CD4-positive, alpha-beta T cell treated with Interleukin-10 for 1 hour (primary cell): ENCODE measurements at places on chromosomes 2 and 18.

DNA sequence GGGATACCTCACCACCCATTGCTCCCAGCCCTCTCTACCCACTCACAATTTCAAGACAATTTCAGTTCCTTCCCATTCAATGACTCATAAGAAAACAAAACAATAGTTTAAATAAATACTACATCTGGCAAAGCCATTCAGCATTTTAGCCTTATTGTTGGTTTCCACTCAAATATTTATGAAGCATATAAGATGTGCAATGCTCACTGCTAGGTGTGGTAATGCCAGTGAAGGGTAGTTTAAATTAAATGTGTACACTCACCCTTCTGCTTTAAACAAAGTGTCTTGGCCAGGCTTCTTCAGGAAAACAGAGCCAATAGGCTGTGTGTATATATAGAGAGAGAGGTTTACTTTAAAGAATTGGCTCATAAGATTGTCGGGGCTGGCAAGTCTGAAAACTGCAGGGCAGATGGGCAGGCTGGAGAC, 37.0 kb downstream of the INO80C start:
- no peak for DNase-seq

DNA sequence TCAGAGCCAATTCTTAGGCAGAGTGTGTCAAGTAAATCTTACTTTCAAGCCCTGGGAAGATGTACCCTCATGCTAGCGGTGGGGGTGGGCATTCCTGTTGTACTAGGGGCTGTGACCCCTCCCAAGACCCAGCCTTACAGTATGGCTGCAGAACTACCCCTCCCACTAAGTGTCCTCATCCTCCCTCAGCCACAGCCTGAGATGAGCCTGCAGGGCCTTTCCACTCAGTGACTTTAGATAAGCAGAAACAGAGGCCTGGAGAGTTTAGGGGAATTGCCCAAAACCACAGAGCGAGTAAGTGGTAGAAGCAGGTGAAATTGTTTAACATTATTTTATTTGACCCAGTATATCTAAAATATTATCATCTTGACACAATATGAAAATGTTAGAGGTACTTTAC, 36.6 kb downstream of the TTC32 start:
- no peak for DNase-seq

- DNase-seq, result no peak
Measured at GRCh38 chr2:42781181-42781580, 11.2 kb downstream of the HAAO start.

DNA sequence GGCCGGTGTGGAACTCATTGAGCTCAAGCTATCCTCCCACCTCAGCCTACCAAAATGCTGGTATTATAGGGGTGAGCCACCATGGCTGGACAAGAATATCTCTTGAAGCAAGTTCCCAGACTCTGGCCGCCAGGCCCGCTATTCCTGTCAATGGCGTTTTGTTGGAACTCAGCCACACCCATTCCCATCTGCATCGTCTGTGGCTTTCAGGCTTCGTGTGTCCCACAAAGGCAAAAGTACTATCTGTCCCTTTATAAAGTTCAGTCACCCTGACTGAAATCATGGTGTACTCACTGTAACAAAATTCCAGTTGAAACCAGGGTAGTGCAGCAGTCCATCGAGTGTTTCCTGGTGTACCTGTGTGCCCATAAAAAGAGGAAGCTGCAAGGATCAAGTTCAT, 96.7 kb downstream of the SH3BP4 start:
- no peak for DNase-seq

- DNase-seq, result no peak
Measured at GRCh38 chr2:65794994-65795393, 362.6 kb upstream of the SPRED2 start.

- no peak for DNase-seq
Measured at GRCh38 chr2:46334389-46335271, 37.4 kb downstream of the EPAS1 start.

DNA sequence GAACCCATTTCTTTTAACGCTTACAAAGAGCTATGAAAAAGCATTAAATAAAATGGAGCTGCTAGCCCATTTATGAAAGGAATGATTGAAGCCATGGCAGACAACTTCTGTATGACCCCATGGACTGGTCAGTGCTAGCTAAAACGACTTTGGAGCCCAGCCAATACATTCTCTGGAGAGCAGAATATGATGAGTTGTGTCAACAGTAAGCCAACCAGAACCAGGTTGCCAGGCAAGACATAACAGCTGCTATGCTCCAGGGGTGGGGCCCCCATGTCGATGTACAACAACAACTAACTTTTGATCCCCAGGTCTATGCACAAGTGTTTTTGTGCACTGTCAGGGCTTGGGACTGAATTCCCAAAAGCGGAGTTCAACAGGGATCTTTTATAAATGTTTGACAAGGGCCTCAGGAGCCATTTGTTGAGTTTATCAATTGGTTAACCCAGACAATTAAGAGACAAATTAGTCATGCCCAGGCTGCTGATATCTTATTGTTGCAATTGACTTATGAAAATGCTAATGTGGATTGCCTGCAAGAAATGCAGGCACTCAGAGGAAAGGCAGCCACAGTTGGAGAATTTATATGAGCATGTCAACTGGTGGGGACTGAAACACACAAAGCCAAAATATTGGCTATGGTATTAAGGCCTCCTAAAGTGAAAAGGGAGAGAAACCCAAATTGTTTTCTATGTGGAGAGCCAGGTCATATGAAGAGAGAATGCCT, 64.6 kb upstream of the MYO3B start:
- DNase-seq, result no peak

DNA sequence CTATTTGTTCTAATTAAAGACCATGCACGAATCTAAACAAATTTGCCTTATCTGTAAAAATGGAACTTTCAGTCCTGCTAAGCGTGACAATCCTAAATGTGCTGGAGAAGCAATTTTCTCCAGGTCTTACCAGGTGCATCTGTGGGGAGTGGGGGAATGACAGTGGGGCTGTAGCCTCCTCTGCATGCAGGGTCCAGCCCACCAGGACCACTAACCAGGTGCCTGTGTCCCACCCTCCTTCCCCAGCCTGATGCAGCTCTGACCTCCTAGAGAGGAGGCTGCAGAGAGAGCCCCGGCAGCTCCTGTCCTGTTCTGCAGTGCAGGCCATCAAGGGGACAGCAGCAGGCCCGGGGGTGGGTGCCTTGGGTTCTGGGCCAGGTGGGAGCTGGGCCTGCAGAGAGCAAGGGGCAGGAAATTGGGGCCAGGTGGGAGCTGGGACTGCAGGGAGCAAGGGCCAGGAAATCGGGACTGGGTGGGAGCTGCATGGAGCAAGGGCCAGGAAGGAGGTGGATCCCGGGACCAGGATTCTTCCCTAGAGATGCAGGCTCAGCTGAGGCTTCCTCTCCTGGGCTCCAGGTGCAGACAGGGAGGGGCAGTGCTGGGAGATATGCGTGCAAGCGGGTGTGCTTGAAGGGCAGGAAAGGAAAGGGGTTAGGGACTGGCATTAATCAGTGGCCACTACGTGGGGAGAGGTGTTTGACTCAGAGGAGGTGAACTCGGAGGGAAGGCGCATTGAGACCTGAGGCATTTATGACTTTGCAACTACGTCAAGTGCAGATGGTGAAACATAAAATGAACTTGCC, 185.3 kb downstream of the ANKRD30B start:
- no peak for DNase-seq

- no peak for DNase-seq
Measured at GRCh38 chr2:38113981-38114708, 38.2 kb upstream of the CYP1B1 start.

- no peak for DNase-seq
Measured at GRCh38 chr2:15337996-15338666, 223.0 kb downstream of the NBAS start.

- no peak for DNase-seq
Measured at GRCh38 chr2:24297663-24298062, 62.7 kb downstream of the ITSN2 start.

GRCh38 chr2:128306081-128306930, 12.4 kb downstream of the HS6ST1 start:
- no peak for DNase-seq

DNA sequence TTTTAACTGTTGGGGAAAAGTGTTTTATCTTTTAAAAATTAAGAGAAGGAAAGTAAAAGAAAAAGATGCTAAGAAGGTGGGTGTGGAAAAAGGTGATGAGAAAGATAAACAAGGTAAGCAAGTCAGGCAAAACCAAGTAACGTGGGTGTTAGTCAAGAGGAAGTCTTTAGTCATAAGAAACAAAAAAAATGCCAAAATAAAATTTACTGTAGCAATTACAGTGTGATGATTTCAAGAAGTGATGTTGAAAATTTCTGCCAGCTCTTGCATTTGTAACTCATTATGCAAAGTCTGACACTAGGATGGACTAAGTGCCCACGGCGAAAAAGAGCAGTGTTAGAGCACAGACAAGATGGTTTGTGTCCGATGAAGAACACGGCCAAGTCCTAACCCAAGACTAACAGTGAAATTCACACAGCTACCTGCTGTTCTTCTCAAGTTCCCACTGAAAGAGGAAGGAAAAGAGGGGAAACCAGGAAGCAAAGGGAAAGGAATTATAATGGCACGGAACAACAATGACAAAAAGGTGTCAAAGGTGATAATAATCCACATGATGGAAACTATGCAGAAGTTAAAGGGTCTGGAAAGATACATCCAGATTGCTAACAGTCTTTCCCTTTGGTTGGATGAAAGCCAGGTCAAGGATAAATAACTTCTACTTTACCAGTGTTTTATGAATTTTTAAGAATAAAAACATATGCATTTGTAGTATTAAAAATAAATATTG, 34.1 kb downstream of the NOL10 start:
- DNase-seq, result no peak

- DNase-seq, result no peak
Measured at GRCh38 chr18:46268671-46269070, 164.5 kb downstream of the HAUS1 start.

DNA sequence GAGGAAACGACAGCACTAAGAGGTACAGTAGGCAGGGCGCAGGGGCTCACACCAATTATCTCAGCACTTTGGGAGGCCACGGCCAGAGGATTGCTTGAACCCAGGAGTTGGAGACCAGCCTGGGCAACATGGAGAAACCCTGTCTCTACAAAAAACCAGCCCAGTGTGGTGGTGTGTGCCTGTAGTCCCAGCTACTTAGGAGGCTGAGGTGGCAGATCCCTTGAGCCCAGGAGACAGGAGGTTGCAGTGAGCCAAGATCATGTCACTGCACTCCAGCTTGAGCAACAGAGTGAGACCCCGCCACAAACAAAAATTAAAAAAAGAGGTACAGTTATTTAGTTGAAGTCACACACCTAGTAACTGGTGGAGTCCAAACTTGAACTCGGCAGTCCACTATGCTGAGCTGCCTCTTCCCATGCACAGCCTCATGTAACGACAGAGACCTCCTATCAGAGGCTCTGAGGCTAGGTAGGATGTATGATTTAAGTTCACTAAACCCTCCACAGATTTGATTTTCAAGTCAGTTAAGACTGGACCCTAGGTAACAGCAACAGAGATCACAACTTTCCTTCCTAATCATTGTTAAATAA, 8.7 kb downstream of the STK17B start:
- no peak for DNase-seq

- no peak for DNase-seq
Measured at GRCh38 chr2:219633276-219634065, 6.0 kb downstream of the SLC4A3 start.

- DNase-seq, result no peak
Measured at GRCh38 chr2:113034016-113034415, 18.7 kb downstream of the IL36B start.

DNA sequence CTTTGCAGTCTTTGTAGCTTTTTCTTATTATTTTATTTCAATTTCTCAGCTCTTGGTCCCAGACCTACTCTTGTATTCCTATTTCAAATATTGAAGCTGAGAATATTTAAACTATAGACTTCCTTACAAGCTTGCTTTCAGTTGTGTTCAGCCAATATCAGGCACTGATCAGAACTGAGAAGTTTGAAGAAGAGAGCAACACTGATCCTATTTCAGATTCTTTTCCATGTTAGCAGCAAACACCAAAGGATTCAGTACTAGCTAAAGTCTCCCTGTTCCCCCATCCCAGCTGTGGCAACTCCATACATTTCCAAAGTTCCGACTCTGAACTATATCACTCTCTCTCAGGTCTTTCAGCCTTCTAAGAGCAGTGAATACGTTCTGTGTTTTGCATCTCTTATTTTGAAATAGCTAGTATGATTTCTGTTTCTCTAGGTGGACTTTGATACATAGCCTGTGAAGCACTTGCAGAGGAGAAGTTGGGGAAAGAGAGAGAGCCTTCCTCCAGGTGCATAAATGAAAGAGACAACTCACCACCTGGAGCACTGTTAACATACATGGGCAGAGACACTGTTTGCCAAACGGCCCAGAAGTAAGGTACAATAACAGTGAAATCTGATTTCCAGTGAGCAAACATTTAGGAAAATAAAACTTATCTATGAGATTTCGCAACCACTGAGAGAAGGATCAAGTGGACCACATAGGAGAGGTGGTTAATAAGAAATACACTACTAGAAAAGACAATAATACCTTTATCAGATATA, 135.0 kb upstream of the ZNF804A start:
- no peak for DNase-seq

GRCh38 chr2:210128961-210129360, 42.2 kb downstream of the KANSL1L start:
- DNase-seq, result no peak

GRCh38 chr18:25825979-25826776, 264.2 kb downstream of the SS18 start:
- DNase-seq, result no peak

- no peak for DNase-seq
Measured at GRCh38 chr18:13551841-13552733, 174.3 kb downstream of the FAM210A start.

GRCh38 chr2:117785740-117786139, 28.8 kb upstream of the DDX18 start:
- peak; percentile 44 for DNase-seq

DNA sequence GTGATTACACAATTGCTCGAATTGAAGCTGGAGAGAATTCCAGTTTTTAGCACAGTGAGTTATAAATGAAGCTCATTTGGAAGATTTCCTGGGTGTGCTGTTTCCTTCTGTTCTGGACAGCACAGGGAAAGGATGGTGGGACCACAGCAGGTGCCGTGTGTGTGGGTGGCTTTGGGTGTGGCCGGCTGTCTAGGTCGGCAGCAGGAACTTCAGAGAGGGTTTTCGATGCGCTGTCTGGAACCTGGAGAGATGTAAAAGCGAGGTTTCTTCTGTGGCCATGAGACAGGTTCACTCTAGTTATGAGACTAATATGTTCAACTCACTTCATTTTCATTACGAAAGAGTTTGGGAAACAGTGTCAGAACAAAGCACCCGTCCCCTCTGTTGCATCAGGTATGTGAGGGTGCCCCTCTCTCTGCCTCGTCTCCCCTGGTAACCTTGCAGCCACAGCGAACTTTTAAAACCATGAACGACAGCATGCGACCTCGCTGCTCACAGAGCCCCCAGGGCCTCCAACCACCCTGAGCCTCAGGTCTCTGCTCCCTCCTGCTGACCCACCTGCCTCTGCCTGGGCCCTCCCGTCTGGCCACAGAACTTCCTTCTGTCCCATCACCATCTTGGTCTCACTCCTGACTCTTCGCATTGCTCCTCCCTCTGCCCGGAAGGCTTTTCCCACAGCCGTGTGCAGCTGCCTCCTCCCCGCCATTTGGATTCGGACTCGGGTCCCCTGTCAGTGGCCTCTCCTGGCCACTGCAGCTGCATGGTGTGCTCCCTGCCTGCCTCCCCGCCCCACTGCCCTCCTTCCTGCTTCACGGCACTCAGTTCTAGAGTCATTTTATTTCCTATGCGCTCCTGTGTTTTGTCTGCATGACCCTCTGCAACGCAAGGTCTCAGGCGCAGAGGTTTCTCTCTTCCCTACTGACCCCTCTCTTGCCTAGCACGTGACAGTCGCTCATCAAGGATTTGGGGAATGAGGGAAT, 151.2 kb downstream of the NDUFA10 start:
- no peak for DNase-seq

- DNase-seq, result no peak
Measured at GRCh38 chr2:86047575-86048382, 57.9 kb downstream of the POLR1A start.

- DNase-seq, result no peak
Measured at GRCh38 chr2:2503864-2504418, 172.9 kb upstream of the MYT1L start.
